ENCODE measurements at places on chromosomes 4 and X.

DNA sequence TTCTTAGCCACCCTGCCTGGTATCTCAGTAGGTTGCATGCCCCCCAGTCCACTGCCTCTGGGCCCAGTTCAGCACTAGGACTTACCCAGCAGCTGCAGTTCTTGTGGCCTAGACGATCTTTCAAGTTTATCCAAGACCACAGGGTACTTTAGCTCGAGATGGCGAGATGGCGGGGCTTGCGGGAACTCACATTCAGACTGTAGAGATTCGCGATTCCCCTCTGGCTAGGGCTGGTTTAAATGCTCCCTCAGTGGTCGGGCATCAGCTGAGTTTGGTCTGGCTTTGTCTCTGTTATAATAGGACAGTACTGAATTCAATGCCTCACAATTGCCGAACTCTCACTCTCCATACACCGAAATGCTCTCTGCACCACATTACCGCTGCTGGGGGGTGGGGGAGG lies 18.4 kb upstream of the RFC1 start:
- H3K27ac ChIP-seq = no peak overlapping the region
- no peaks in the 10 kb centered on the region for H3K36me3 ChIP-seq
- H3K4me3 ChIP-seq = no peak overlapping the region
- no peaks in the 10 kb centered on the region for H3K4me1 ChIP-seq
- H3K27me3 ChIP-seq = no peaks in the 10 kb centered on the region

- H3K4me3 ChIP-seq = no peak overlapping the region
- no peaks in the 10 kb centered on the region for H3K36me3 ChIP-seq
- no peaks in the 10 kb centered on the region for H3K4me1 ChIP-seq
- no peak for DNase-seq
Observed at GRCh38 chrX:42930951-42931350, 153.0 kb upstream of the PPP1R2C start.

DNA sequence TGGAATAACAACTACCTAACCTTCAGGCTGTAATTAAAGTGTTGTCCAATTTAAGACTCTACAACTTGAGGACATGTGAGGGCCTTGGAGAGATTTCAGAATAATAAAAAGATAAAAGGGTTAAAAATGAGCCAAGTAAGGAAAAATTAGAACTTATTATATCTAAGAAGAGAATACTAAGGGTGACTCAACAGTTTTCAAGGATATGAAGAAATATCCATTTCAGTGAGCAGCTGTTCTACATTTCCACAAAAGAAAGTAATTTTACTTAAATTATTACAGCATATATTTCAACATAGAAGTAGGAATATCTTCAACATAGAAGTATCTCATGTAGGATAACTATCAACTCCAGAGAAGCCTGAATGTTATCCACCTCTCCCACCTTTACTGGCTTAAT lies 11.3 kb downstream of the SNX12 start:
- no peaks in the 10 kb centered on the region for H3K27me3 ChIP-seq
- H3K4me1 ChIP-seq = no peaks in the 10 kb centered on the region
- DNase-seq = no peak
- no peak overlapping the region for H3K27ac ChIP-seq

- H3K4me3 ChIP-seq = no peak overlapping the region
- no peaks in the 10 kb centered on the region for H3K27me3 ChIP-seq
- H3K4me1 ChIP-seq = no peaks in the 10 kb centered on the region
- H3K27ac ChIP-seq = no peak overlapping the region
Observed at GRCh38 chr4:88728146-88728545, 30.5 kb upstream of the NAP1L5 start.

DNA sequence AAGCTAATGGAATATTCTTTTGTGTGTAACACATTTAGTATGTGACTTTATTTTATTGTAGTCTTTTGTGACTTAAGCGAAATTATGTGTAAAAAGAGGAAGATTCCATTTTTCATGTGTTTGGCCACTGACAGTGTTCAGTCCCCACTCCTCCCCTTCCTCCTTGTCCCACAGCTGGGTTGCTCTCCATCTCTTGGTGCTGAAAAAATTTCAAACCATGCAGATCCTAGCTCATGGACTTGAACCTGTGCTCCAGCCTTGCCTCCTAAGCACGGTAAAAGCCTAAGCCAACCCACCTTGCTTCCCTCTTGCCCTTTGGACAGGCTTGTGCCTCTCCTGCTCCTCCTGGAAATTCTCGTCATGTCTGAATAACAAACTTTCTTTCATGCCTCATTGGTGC lies 2008.5 kb upstream of the TENM3 start:
- H3K27me3 ChIP-seq = no peaks in the 10 kb centered on the region
- H3K4me3 ChIP-seq = no peak overlapping the region
- DNase-seq = no peak
- no peak overlapping the region for H3K27ac ChIP-seq

GRCh38 chrX:105820247-105820646 lies 2.1 kb upstream of the NRK start:
- no peaks in the 10 kb centered on the region for H3K4me1 ChIP-seq
- no peak overlapping the region for H3K4me3 ChIP-seq
- no peaks in the 10 kb centered on the region for H3K27me3 ChIP-seq
- no peak for DNase-seq
- no peak overlapping the region for H3K27ac ChIP-seq

DNA sequence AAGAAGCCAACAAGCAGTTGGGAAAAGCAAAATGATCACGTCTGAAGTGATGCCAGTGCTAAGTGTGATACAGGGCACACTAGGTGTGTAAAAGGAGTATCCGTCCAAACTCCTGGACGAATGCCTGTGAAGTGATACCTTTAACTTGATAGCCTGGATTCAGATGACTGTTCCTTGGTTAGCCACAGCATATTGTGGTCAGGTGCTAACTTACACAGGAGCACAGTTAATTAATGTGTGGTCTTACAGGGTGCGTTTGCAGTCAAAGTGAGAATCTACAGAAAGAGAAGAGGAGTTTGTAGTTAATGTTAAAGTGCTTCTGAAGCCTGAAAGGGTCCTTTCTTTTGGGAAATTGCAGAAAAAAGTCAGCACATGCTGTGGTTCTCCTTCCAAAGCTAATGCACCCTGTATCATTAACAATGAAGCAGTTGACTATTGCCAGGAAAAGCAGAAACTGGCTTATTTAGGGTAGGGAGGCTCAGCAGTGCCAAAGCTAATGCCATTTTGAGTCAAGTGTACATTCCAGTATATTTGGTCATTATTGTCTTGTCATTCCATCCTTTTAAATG lies 61.1 kb downstream of the DCLK2 start:
- H3K4me3 ChIP-seq = no peak overlapping the region
- no peaks in the 10 kb centered on the region for H3K36me3 ChIP-seq
- H3K4me1 ChIP-seq = peaks cover 15% of the 10 kb centered on the region
- no peak for DNase-seq
- H3K27me3 ChIP-seq = no peaks in the 10 kb centered on the region
- no peak overlapping the region for H3K27ac ChIP-seq

DNA sequence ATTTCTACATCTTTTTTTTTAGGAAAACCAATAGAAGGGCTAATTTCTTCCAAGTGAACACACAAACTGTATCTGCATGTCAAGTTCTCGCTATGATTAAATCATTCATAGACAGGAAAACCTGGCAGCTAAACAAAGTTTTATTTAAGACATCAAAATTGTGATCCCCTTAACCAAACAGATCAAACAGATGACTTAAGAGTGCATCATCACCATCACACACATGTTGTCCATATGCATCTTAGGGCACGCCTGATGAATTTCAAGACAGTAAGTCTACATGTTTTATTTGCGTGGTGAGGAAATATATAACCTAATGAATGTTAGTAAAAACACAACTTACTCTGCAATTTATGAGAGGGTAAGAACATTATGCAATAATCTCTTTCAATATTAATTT lies 317.0 kb upstream of the ANXA10 start:
- H3K4me3 ChIP-seq = no peak overlapping the region
- DNase-seq = no peak

- H3K27ac ChIP-seq = no peak overlapping the region
- no peaks in the 10 kb centered on the region for H3K27me3 ChIP-seq
- no peaks in the 10 kb centered on the region for H3K4me1 ChIP-seq
- no peak overlapping the region for H3K4me3 ChIP-seq
- DNase-seq = no peak
Observed at GRCh38 chr4:24121395-24122175, 231.7 kb upstream of the PPARGC1A start.

Measured in HCT116 (cell line).